ENCODE measurements at places on chromosomes 12 and 14.

DNA sequence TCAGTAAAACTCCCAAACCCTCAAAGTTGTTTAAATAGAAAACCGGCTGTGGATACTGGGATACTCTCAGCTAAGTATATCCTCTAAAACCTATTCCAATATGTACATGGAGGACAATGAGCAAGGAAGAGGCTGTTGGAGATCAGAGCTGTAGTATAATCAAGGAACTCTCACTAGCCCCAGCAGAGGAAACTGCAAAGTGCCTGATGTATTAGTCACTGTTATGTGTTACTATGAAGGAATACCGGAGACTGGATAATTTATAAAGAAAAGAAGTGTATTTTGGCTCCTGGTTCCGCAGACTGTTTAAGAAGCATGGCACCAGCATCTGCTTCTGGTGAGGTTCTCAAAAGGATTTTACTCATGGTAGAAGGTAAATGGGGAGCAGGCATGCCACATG is 65.6 kb upstream of the RPL10L start:
- peak; percentile 0 for DNase-seq

DNA sequence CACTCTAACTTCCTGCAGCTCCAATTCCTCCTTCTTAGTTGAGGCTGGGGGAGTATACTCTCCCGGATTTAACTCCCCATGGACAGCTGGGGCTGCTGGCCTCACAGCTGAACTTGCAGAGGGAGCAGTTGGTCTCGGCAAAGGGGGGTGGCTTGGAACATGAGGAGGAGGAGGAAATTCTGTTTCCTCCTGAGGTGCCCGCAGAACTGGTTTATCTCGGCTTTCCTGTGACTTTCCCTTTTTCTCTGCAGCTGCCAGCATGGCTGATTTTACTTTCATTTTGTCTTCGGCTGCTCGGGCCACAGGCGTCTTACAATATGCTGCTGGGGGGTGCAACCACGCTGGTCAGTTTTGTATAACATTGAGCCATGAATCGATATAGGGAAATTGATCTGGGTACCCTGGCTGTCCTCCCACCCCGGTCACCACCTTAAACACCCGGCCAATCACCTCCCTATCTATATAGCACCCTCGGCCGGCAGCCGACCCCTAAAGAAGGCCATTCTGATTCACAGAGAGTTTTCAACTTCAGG is 1317.6 kb downstream of the TMEM121 start:
- DNase-seq, result no peak

GRCh38 chr14:45251912-45252311 is 1.1 kb downstream of the MIS18BP1 start:
- no peak for DNase-seq

- DNase-seq, result peak; percentile 13
Measured at GRCh38 chr14:32618991-32619390, 289.9 kb downstream of the AKAP6 start.

- DNase-seq, result peak; percentile 30
Measured at GRCh38 chr12:66103016-66103913, 27.3 kb downstream of the LLPH start.

GRCh38 chr12:38053113-38053512 is 263.5 kb upstream of the ALG10B start:
- DNase-seq, result no peak

DNA sequence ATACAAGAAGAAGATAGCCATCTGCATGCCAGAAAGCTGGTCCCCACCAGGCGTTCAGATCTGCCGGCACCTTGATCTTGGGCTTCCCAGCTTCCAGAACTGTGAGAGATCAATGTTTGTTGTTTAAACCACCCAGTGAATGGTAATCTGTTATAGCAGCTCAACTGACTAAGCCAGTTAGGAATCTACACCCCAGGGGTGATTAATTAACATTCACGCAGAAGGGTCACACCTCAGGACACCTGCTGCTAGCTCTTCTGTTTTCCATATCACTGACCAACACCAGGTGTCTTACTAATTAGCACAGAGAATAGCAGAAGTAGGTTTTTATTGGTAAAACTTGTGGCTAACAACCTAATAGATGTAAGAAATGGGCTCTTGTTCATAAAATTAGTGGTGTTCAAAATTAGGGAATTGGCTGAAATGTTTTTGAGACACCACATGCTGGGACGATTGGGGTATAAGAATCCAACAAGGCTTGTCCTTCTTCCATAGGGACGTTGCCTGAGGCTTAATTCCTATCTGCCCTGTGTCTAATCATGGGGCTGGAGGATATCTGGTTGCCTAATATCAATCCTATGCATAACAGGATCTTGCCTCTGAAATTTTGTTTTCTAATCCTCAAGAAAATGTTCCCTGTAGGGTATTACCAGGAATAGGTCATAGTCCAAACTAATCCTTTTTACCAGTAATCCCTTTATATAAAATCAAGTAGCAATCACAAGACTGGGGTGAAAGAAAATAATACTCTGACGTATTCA is 42.0 kb upstream of the CHST11 start:
- no peak for DNase-seq

DNA sequence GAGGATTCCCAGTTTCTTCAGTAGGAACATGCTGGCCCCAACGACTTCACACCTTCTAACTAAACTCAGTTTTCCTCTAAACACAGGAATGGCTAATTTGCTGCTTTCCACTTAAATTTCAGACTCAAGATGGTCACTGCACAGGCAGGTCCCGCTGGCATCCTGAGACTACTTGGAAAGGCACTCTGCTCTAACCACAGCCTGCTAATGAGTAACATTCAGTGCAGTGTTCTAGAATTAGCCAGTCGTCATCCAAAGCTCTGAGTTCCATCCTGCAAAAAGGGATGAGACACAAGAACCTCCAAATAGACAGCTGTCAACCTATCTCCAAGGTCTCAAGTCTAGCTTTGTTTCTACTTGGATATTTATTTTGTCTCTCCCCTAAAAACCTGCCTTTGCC is 6.0 kb downstream of the CCDC92 start:
- DNase-seq, result peak; percentile 71

- no peak for DNase-seq
Measured at GRCh38 chr14:24915958-24916595, 133.9 kb downstream of the STXBP6 start.

- no peak for DNase-seq
Measured at GRCh38 chr14:71856199-71856919, 75.9 kb upstream of the RGS6 start.

- no peak for DNase-seq
Measured at GRCh38 chr12:52331833-52332232, 10.6 kb upstream of the KRT83 start.

- no peak for DNase-seq
Measured at GRCh38 chr12:96172981-96173380, 21.2 kb upstream of the ELK3 start.
